ENCODE measurements at places on chromosomes 1 and 21. TPM values are rescaled to one million over a fixed set of nuclear protein-coding genes. Genes with fewer than 3 reads are reported as not detected.

TMEM269 gene
- total RNA-seq, result not detected

MPZ gene
- not detected for total RNA-seq

- DNase-seq, result no peak
Observed at GRCh38 chr1:44114098-44114497, 4.5 kb upstream of the KLF17 start.

GRCh38 chr21:36060159-36060921, at the start of gene SETD4:
SETD4 (minus strand) TSS chr21:36060526; CDS start chr21:36058888, 1,638 bp downstream.
- DNase-seq, result peak; percentile 97

GRCh38 chr1:243394601-243395464, 139.0 kb downstream of the SDCCAG8 start:
- DNase-seq, result no peak
